Smooth muscle cell of bladder (primary cell): ENCODE measurements at places on chromosomes 11 and 22. TPM values are rescaled to one million over a fixed set of nuclear protein-coding genes. Genes with fewer than 3 reads are reported as not detected.

KRTAP5-3 gene
- not detected in 2 replicates for total RNA-seq

RNF214 gene
- 6.7 and 7.9 TPM in 2 replicates for total RNA-seq

LRP5 gene
- 27.6 and 45.6 TPM in 2 replicates for total RNA-seq

ASPHD2 gene
- 2.0 and 2.5 TPM in 2 replicates for total RNA-seq

ATG16L2 gene
- 2.7 and 6.2 TPM in 2 replicates for total RNA-seq

CDC42BPG gene
- under 0.01 TPM in 2 replicates for total RNA-seq

PDGFD gene
- 33.5 and 49.4 TPM in 2 replicates for total RNA-seq

TSG101 gene
- total RNA-seq, result 50.2 and 52.0 TPM in 2 replicates

NCR3LG1 gene
- total RNA-seq, result 4.3 and 5.0 TPM in 2 replicates

ALX4 gene
- under 0.01 TPM in 1 of 2 replicates, not detected in the other for total RNA-seq

MIOX gene
- not detected in 2 replicates for total RNA-seq

RTN4RL2 gene
- 0.09 TPM in 1 of 2 replicates, not detected in the other for total RNA-seq

CLMP gene
- 123 and 150 TPM in 2 replicates for total RNA-seq

OR10A2 gene
- not detected in 2 replicates for total RNA-seq

DCHS1 gene
- total RNA-seq, result 2.0 and 5.2 TPM in 2 replicates

CASP5 gene
- 0.14 TPM in 1 of 2 replicates, not detected in the other for total RNA-seq
